Kasumi-1 (cell line): ENCODE measurements at places on chromosomes 12 and 14.

DNA sequence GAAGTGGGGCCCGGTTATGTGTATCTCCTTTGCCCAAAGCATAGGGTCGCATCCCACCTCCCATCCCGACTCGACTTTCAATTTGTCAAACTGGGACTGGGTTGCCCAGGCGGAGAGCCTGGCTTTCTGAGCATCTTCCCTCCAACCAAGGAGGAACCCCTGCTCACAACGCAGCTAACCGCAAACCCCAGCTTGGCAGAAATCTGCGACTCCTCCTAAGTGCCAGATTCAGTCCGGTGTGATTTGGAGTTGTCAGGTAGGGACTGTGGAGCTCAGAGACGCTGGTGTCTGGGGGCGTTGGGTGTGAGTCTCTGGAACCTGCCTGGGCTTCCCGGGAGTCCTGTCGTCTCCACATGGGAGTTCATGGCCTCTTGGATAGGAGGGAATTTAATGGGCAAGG lies 1126.7 kb downstream of the AACS start:
- DNase-seq, result no peak

DNA sequence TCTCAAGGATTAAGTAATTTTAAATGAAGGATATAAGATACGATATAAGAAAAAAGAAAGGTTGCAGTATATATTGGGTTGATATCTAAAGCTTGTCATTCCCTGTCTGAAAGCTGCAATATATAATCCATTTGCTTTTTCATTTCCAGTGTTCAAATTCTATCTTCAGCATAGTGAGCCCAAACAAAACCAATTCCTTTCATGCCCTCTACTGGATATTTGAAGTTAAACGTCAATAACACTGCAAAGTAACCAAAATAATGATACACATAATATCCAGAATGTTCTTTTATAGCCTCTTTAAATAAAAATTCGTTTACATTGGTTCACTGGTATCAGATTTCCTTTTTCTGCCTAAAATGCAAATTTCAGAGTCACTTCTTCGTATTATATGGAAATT lies 64.5 kb upstream of the DAAM1 start:
- DNase-seq, result peak; percentile 72

DNA sequence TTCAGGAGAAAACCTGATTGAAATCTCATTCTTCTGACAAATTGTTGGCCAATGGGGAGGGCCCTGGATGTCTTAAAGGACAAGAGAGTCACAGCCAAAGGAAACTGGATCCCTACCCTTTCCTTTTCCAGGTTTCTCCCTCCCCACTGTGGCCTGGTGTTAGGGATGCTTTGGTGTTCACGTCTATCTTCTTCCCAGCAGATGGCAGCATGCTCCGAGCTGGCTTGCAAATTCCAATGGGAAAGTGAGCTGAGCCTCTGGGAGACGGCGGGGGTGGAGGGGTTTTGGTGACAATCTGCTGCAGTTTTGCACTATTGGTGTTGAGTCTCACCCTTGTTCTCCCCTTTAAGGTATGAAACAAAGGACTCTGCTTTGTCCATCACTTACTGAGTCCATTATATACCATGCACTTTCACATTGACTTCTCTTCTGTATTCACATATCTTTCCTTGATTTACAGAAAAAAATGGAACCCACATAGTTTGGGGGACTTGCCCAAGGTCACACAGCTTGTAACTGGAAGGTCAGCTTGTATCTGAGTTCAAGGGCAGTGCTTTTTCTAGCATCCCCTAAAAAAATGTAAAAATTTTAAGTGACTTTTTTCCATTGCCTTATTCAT lies 39.3 kb downstream of the CCDC177 start:
- peak; percentile 26 for DNase-seq

- no peak for DNase-seq
Observed at GRCh38 chr12:106133136-106134087, 5.3 kb downstream of the NUAK1 start.

DNA sequence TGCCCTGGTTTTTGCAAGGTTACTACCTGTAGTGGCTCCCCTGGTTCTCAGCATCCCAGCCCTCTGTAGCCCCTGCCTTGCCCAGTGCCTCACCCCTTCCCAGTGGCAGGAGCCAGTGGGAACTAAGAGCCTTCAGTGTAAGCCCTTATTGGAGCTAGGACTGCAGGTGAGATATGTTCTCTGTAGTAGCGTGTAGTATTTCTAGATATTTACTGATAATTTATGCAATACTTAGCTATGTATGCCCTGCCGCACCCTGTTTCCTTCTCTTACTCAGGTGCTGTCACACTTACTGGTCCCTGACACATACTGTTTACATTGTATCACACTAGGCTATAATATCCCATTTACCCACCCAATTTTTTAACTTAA lies 3.6 kb downstream of the BMAL2 start:
- no peak for DNase-seq

DNA sequence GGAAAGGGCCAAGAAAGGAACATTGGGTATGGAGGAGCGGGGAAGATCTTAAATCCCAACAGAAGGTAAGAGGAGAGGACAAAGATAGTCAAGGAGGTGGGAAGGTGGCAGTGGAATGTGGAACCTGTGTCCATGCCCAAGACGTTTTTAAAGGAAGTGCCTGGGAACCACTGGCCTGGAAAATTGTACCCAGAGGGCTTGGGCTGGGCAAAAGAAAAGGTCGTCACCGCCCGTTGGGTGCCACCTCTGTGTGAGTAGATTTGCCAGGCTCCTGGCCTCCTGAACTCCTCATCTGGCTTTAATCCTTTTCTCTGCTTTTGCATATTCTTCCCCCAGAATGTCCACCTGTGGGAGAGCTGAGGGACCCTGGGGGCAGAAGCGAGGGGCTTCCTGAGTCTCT lies 32.6 kb downstream of the JDP2 start:
- DNase-seq, result no peak

- DNase-seq, result no peak
Observed at GRCh38 chr12:27002141-27002540, 12.0 kb downstream of the TM7SF3 start.

- DNase-seq, result no peak
Observed at GRCh38 chr12:62282057-62282774, 22.0 kb downstream of the USP15 start.

- no peak for DNase-seq
Observed at GRCh38 chr12:23855813-23856212, 93.7 kb downstream of the SOX5 start.

- no peak for DNase-seq
Observed at GRCh38 chr12:117778656-117779055, 190.1 kb downstream of the KSR2 start.

- DNase-seq, result no peak
Observed at GRCh38 chr12:19957308-19958125, 410.8 kb upstream of the PDE3A start.
